ENCODE measurements at places on chromosomes 4 and X. TPM values are rescaled to one million over a fixed set of nuclear protein-coding genes. Genes with fewer than 3 reads are reported as not detected.

Gene SPANXN4
- total RNA-seq, result not detected

Gene CCKAR
- total RNA-seq, result not detected

Gene FGB
- total RNA-seq, result not detected

Gene FRMD7
- total RNA-seq, result not detected

Gene UVSSA
- 5.1 TPM for total RNA-seq

Gene BEND2
- total RNA-seq, result not detected

Gene HS6ST2
- 5.8 TPM for total RNA-seq

Gene PAGE4
- total RNA-seq, result not detected

Gene OTC
- not detected for total RNA-seq

Gene INTU
- 6.5 TPM for total RNA-seq

Gene FRMPD3
- not detected for total RNA-seq

Gene ARSJ
- 31.5 TPM for total RNA-seq

Gene MMRN1
- 1.5 TPM for total RNA-seq

Gene RASGEF1B
- 15.9 TPM for total RNA-seq

Gene MAOB
- under 0.01 TPM for total RNA-seq

Gene RAB9B
- not detected for total RNA-seq

Gene DUX4
- total RNA-seq, result not detected

Gene CTAG2
- not detected for total RNA-seq

Gene DCHS2
- not detected for total RNA-seq

Gene DCAF8L2
- not detected for total RNA-seq

Gene NSUN7
- 8.9 TPM for total RNA-seq

Gene GC
- total RNA-seq, result not detected

Gene HTN1
- total RNA-seq, result not detected

Gene TKTL2
- not detected for total RNA-seq

Gene TLR6
- 0.48 TPM for total RNA-seq

Gene CT45A10
- total RNA-seq, result not detected

Gene PCYT1B
- total RNA-seq, result 0.43 TPM

Gene ATP8A1
- total RNA-seq, result 1.2 TPM

Gene CLDN22
- not detected for total RNA-seq

Gene EGF
- 0.48 TPM for total RNA-seq

Gene GPR34
- not detected for total RNA-seq

Gene ADH1C
- total RNA-seq, result not detected

Gene FREM3
- not detected for total RNA-seq

Gene PPBP
- 0.24 TPM for total RNA-seq

Gene PGAM4
- total RNA-seq, result not detected

Gene CT45A7
- not detected for total RNA-seq

Gene BGN
- 0.48 TPM for total RNA-seq

Gene SLC2A9
- total RNA-seq, result 102 TPM

Gene PHEX
- total RNA-seq, result 4.3 TPM

Gene VSIG1
- total RNA-seq, result 1.3 TPM

Gene TLR2
- total RNA-seq, result 101 TPM

Gene XKRX
- total RNA-seq, result 0.24 TPM

Gene KIF4A
- 1.4 TPM for total RNA-seq

Gene DTHD1
- total RNA-seq, result 0.85 TPM

Gene EDA2R
- 2.9 TPM for total RNA-seq

Gene MAGED1
- total RNA-seq, result 13.6 TPM

Data from tracheal epithelial cell (primary cell).